Caco-2 (cell line): ENCODE measurements at places on chromosomes 1 and 21. TPM values are rescaled to one million over a fixed set of nuclear protein-coding genes. Genes with fewer than 3 reads are reported as not detected.
A peak's percentile ranks its signal among the peaks of the same experiment; 100 is the strongest.

DNA sequence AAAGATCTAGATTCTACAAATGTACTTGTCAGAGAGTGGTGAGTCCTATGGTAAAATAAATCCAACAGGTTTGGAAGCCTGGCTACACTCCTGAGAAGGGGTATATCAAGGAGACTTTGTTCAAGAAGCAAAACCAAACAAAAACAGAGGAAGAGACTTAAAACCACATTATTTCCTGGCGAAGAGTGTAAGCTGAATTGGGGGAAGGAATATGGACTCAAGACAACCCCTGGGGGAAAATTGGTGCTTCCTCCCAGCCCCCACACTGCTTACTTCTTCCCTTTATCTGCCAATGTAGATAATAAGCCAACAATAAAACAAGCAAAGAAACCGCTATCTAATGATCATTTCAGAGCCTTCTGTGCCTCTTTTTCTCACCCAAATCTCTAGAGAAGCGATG, 48.4 kb upstream of the ZBTB18 start:
- no peaks in the 10 kb centered on the region for H3K27me3 ChIP-seq
- H3K36me3 ChIP-seq = no peaks in the 10 kb centered on the region
- no peak for DNase-seq
- no peak overlapping the region for H3K4me3 ChIP-seq
- no peaks in the 10 kb centered on the region for H3K4me1 ChIP-seq

DNA sequence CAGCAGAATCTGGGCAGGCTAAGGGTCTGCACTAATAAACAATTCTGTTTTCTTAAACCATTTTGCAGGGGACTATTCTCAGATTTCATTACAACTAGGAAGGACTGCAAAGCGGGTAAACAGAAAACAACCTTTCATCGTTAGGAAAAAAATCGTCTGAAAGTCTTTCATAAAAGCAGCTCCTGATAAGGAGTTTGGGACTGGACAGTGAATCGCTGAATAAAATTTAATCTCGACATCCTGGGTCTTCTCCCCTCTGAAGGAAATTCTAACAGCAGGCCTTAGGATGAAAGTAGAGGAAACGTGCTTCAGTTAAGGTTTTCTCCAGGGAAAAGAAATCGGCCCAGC, 471 bp upstream of the MTF2 start:
- no peaks in the 10 kb centered on the region for H3K36me3 ChIP-seq
- DNase-seq = no peak
- H3K27ac ChIP-seq = peak overlapping the region; percentile 78
- H3K27me3 ChIP-seq = no peaks in the 10 kb centered on the region

CHI3L2 gene
- not detected in 2 replicates for total RNA-seq

FNDC5 gene
- 0.67 and 1.1 TPM in 2 replicates for total RNA-seq

BACH1 gene
- 54.0 and 65.2 TPM in 2 replicates for total RNA-seq

- no peak for DNase-seq
- H3K27ac ChIP-seq = no peak overlapping the region
- H3K27me3 ChIP-seq = no peaks in the 10 kb centered on the region
- no peaks in the 10 kb centered on the region for H3K36me3 ChIP-seq
- H3K4me3 ChIP-seq = no peak overlapping the region
Observed at GRCh38 chr1:171913385-171913784, 72.1 kb downstream of the DNM3 start.

CYP4A22 gene
- total RNA-seq = not detected in 2 replicates

FOXE3 gene
- not detected in 2 replicates for total RNA-seq

DNA sequence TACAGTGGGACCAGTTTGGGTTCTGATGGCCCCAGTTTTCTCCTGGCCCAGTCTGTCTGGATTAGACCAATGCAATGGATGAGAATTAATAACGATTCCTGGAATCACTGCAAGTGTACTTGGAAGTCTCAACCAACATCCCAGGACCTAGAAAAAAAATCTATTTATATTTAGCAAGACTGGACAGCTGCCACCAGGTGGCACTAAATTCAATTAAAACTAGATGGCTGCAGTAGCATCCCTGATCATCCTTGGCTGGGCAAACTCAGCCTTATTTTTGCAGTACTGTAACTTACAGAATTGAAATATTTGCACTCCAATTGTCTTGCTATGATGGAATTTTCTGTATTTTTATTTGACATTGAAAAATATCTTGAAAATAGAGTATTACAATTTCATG, 165.7 kb downstream of the NCAM2 start:
- H3K36me3 ChIP-seq = no peaks in the 10 kb centered on the region
- no peaks in the 10 kb centered on the region for H3K27me3 ChIP-seq

GRCh38 chr1:159239551-159240220, 35.0 kb downstream of the ACKR1 start:
- no peaks in the 10 kb centered on the region for H3K36me3 ChIP-seq
- DNase-seq = no peak
- H3K27ac ChIP-seq = no peak overlapping the region
- no peak overlapping the region for H3K4me3 ChIP-seq
- no peaks in the 10 kb centered on the region for H3K27me3 ChIP-seq
- H3K4me1 ChIP-seq = no peaks in the 10 kb centered on the region

DNA sequence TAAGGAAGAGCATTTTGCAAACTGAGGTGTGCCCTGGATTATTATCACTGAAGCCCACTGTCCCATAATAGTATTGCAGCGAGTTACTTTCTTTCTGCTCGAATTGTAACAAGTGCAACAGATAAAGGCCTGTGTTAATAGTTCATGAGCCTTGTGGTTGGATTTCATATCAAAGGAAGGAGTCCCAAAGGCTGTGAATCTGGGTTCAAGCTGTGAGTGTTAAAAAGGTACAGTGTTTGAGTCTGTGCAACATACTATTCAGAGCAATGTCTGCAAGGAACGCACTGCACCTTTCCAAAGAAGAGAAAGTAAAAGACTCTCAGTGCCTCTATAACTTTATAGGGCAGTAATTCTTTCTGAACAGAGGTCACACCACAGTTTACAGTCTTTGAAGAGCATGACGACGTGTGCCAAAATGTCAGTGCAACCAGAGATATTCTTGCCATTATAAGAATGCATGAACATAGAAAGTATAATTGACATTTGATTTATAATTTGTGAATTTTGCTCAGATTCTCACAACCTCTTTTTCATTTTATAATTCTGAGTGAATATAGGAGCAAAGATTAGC, 79.1 kb downstream of the CDC7 start:
- DNase-seq = no peak
- H3K27me3 ChIP-seq = no peaks in the 10 kb centered on the region
- no peak overlapping the region for H3K4me3 ChIP-seq
- no peak overlapping the region for H3K27ac ChIP-seq

EDARADD gene
- 14.4 and 15.6 TPM in 2 replicates for total RNA-seq

CAPN9 gene
- 0.28 and 0.39 TPM in 2 replicates for total RNA-seq

- no peak overlapping the region for H3K27ac ChIP-seq
- H3K27me3 ChIP-seq = no peaks in the 10 kb centered on the region
- no peaks in the 10 kb centered on the region for H3K4me1 ChIP-seq
- H3K4me3 ChIP-seq = no peak overlapping the region
Observed at GRCh38 chr21:28200726-28201125, 792.0 kb downstream of the LTN1 start.

GRCh38 chr1:19067912-19068638, 111.6 kb upstream of the IFFO2 start:
- H3K4me3 ChIP-seq = no peak overlapping the region
- H3K36me3 ChIP-seq = no peaks in the 10 kb centered on the region
- H3K27me3 ChIP-seq = no peaks in the 10 kb centered on the region
- no peaks in the 10 kb centered on the region for H3K4me1 ChIP-seq
- no peak for DNase-seq

NAXE gene
- 99.8 and 105 TPM in 2 replicates for total RNA-seq

GRCh38 chr1:230857822-230858221, 10.5 kb downstream of the C1orf198 start:
- no peak for DNase-seq
- H3K4me3 ChIP-seq = no peak overlapping the region
- peaks cover 7% of the 10 kb centered on the region; the same call in 1 of the 2 replicates for H3K36me3 ChIP-seq
- H3K4me1 ChIP-seq = peaks cover 20% of the 10 kb centered on the region
- no peaks in the 10 kb centered on the region for H3K27me3 ChIP-seq
- no peak overlapping the region for H3K27ac ChIP-seq

DNA sequence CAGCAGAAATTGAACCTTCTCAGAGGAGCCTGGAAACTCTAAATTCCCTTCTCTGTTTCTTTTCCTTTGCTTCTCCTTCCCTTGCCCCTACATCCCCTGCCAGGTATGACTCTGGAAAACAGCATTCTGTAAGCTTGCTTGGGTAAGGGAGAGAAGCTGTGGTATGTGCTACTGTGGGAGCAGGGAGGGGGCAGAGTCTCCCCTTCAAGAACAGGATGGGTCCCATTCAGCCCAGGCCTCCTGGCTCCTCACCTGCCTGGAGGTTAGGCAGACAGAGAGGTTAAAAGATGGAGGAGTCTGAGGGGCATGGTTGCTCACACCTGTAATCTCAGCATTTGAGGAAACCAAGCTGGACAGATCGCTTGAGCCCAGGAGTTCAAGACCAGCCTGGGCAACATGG, 40.6 kb upstream of the UBE2U start:
- H3K4me1 ChIP-seq = no peaks in the 10 kb centered on the region
- no peak overlapping the region for H3K27ac ChIP-seq
- no peak overlapping the region for H3K4me3 ChIP-seq
- no peaks in the 10 kb centered on the region for H3K27me3 ChIP-seq
- no peak for DNase-seq
- no peaks in the 10 kb centered on the region for H3K36me3 ChIP-seq

CCDC17 gene
- total RNA-seq = 1.9 and 2.4 TPM in 2 replicates

DNA sequence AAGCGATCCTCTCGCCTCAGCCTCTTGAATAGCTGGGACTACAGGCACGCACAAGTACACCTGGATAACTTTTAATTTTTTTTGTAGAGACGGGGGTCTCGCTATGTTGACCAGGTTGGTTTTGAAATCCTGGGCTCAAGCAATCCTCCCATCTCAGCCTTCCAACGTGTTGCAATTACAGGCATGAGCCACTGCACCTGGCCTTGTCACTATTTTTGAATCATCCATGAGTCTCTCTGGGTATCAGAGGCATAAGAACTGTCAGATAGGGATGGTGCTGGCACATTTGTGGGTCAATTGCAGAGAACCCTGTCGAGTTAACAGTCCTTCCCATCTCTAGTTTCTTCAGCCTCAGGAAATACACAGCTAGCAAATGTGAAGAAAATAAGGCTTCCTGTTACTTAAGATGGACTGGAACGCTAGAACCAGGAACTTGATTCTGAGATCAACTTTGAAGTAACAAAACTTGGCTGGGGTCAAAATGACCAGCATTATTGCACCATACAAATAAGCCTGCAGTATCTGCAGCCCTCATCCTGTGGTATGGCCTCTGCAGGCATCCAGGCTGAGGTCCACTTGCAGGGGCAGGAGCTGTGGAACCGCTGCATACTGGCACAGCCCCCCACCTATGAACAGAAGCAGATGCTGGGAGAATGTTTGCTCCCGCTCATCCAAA, 124.3 kb upstream of the GADD45A start:
- no peak for DNase-seq
- H3K36me3 ChIP-seq = no peaks in the 10 kb centered on the region
- H3K4me1 ChIP-seq = peaks cover 24% of the 10 kb centered on the region
- no peaks in the 10 kb centered on the region for H3K27me3 ChIP-seq
- no peak overlapping the region for H3K27ac ChIP-seq

DNA sequence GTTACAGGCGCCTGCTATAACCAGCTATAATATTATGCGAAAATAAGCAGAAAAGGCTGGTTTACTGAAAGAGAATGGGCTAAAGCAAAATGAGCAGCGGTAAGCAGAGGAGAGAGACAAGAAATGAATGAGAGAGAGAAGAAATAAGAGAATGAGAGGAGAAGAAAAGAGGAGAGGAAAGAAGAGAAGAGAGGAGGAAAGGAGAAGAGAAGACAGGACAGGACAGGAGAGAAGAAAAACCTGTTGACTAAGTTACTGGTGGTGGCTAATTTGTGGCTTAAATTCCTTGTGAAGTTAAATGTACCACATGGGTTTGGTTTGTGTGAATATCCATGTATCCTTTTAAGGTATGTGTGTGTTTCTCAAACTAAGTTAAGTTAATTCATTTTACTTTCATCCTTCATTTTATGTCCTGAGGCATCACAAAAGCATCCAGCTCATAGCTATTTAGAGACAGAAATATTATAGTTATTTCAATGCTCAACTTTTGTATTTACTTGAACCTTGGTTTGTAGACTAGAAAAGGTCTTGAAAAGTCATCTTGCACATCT, 3.1 kb upstream of the DDR2 start:
- no peak overlapping the region for H3K27ac ChIP-seq
- DNase-seq = no peak
- no peaks in the 10 kb centered on the region for H3K36me3 ChIP-seq
- H3K27me3 ChIP-seq = no peaks in the 10 kb centered on the region; the same call in 1 of the 2 replicates
- H3K4me3 ChIP-seq = no peak overlapping the region

GRCh38 chr1:12617511-12617900, 504 bp downstream of the DHRS3 start:
- H3K4me1 ChIP-seq = peaks cover 20% of the 10 kb centered on the region
- peak overlapping the region; percentile 96 for H3K27ac ChIP-seq
- H3K4me3 ChIP-seq = peak overlapping the region; percentile 89
- DNase-seq = no peak
- peaks cover 4% of the 10 kb centered on the region for H3K36me3 ChIP-seq
